ENCODE measurements at places on chromosomes 1 and 21. TPM values are rescaled to one million over a fixed set of nuclear protein-coding genes. Genes with fewer than 3 reads are reported as not detected.

The C1orf185 gene
- total RNA-seq, result not detected

The SPATA21 gene
- not detected for total RNA-seq

The CD247 gene
- total RNA-seq, result 0.22 TPM

The AMY1B gene
- total RNA-seq, result not detected

Data from K562 (cell line).